Right renal cortex interstitium (tissue), 3 donors: ENCODE measurements at places on chromosomes 11 and 22. TPM values are rescaled to one million over a fixed set of nuclear protein-coding genes. Genes with fewer than 3 reads are reported as not detected.

Gene OR8A1
- not detected for polyA plus RNA-seq

DNA sequence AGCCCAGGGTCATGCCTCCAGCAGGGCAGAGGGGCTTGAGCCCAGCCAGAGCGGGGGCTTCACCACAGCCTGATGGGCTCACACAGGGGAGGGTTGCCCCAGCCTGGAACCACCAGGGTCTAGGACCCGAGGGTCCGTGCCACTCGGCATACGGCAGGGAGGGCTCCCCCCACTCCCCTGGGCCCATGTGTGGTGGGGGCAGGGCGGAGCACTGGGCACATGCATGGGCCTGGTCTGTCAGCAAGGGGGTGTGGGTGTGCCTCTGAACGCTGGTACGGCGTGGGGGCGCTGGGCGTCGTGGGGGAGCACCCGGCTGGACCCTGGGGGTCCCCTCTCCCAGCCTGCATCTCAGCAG is 29.3 kb downstream of the MOB2 start:
- no peak for DNase-seq

Gene FREY1
- polyA plus RNA-seq, result 0.32 TPM

- DNase-seq, result no peak
These were observed 244.1 kb downstream of the KIRREL3 start for GRCh38 chr11:126756421-126756820.

DNA sequence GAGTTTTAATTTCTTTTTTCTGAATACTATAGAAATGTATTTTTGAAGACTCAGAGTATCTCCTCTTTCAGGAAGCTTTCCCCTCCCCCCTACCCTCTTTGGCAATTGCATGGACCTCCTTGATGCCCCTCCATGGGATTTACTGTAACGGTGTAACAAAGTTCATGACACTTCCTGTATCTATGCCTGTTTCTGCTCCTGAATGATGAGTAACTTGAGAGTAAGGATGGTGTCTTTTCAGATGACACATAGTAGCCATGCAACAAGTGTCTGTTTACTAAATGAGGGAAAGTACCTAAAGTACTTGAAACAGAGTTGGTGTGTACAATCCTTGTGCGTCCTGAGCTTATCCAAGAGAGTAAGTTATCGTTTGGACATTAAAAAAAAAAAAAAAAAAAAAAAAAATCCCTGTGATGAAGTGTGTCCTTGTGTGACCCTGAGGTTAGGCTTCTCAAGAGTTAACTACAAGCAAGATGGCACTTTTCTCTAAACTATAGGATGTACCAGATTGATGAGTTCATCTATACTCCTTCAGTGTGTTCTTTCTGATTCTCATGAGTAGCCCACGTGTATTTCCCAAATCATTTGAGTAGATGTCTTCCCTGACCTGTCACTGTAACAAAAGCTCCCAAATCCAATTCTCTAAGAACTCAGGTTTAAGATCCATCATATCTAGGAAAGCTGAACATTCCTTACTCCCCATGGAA is 7.4 kb downstream of the ETS1 start:
- DNase-seq, result no peak
